ENCODE measurements at places on chromosomes 3 and 15.

DNA sequence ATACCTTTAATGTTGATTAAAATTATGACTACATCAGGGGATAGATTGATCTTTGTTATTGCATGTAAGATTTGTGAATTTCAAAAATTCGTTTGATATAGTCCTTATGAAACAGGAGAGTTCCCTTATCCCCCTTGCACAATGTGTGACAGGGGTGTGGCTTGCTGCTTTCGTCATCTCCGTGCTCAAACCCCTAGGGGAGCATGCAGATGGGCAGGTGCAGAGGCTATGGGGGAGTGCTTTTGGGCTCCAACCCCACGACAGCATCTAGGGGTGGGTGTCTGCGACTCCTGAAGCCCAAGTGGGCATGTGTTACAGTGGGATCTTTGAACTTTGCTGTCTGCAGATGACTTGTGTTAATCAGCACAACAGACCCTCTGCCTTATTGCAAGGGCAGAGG lies 360.1 kb upstream of the GOLIM4 start:
- DNase-seq: no peak

DNA sequence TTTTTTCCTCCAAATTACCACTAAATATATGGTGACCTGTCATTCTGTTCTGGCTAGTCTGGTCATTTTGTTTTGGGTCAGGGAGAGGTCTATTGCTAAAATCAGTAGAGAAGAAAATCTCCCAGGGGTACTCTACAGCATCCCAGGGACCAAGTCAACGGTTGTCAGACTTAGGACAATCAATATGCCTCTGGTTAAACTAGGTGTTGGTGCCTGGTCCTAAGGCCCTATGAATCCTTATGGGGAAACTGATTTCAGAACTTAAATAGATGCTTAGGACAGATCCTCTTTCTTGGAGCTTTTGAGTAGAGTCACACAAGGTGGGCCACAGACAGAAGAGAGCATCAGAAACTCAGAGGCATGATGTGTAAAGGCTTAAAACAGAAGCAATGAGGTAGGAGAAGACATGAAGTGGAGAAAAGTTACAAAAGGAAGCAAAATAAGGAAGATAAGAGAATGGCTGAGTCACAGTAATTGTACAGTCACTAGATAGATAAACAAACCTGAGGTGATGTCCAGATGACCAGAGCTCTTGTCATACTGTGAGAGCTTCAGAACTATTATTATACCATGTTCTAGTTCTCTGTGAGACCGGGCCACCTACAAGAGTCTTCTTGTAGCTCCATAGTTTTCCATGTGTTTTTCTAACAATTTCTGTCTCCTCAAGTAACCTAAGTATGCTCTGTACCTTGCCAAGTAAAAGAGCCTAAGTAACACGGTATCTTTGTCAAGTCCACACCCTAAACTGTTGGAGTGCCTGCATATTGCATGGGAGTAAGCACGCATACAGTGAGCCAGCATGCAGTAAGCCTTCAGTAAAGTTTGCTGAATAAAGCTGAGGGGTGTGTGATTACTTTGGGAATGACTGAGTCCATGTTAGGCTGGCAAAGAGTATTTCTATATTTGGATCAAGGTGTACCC lies 44.6 kb upstream of the LEKR1 start:
- DNase-seq: no peak

DNA sequence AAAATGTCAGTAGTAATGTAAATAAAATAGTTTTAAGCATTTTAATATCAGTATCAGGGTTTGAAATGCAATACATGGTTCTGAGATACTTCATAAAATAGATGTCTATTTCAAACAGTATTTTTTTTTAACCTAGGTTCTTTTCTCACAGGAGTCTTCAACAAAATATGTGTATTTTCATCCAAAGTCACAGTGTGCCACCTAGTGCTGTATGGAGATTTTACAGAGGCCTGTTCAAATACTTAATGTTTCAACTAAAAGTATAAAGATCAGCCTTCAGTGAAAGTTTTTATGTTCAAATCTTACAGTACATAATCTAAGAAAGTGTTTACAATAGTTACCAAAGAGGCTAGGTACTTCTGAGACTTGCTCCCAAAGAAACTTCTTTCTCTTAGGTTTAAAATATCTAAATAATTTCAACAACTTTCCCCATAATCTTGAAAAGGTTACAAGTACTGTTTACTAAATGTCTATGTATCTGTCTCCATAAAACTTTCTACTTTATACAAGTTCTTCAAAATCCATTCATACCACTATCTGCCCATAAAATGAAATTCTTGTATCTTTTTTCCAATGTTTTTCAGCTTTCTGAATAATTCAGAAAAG lies 38.3 kb downstream of the SCAPER start:
- no peak for DNase-seq

GRCh38 chr15:40829115-40829514 lies 607 bp upstream of the PPP1R14D start:
- DNase-seq: no peak

GRCh38 chr3:42120866-42121265 lies 29.7 kb downstream of the TRAK1 start:
- DNase-seq: no peak

- no peak for DNase-seq
Observed at GRCh38 chr3:12323237-12323636, 34.4 kb downstream of the PPARG start.

- DNase-seq: no peak
Observed at GRCh38 chr3:111648991-111649579, 53.9 kb upstream of the ZBED2 start.

DNA sequence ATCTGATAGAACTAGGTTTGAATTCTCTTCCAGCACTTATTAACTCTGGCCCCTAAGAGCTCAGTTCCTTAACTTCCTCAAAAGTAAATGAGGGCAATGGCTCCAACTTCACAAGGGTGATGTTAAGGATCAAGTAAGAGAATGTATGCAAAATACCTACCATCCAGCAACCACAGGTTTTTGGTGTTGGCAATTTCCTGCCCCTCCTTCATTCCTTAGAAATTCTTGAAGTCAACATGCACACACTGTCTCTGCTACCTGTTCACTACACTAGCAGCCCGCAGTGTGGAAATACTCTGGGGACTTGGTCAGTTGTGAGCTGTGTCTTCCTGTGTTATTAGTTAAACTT lies 5.0 kb downstream of the ZBED2 start:
- no peak for DNase-seq

DNA sequence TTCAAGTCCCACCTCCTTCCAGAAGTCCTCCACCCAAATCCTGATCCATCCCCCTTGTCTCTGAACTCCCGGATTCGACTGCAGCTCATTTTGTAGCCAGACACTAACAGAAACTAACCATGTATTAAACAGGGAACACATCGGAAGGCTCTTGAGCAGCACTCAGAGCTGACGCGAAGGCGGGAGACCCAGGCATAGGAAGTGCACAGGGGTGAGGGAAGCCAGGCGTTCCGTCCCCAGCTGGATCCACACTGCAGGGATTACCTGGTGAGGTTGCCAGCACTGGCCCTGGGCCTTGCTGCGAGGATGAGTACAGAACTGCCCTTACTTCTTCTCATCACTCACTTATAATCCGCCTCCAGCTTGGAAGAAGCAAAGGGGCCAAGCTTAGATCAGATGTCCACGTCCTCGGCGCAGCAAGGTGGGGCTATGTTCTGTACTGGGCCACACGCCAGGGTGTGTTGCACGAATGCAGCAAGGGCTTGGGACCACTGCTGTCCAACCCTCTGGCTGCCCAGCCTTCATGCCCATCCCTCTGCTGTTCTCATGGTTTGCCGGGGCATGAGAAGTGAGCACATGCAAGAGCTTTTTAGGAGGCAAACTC lies 124.2 kb upstream of the SMAD3 start:
- DNase-seq: no peak

- peak; percentile 55 for DNase-seq
Observed at GRCh38 chr3:107938143-107938542, 152.7 kb downstream of the CD47 start.

DNA sequence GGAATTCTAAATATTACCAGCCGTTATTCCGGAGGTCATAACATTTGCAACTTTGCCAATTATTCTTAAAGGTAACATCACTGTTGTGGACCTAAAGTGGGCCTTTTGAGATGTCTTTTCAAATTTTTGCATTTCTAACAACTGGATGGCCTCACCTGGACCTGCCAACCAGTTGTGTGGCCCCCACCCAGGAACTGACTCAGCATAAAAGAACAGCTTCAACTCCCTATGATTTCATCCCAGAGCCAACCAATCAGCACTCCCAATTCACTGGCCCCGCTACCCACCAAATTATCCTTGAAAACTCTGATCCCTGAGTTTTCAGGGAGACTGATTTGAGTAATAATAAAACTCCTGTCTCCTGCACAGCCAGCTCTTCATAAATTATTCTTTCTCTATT lies 489.7 kb upstream of the LMCD1 start:
- no peak for DNase-seq

DNA sequence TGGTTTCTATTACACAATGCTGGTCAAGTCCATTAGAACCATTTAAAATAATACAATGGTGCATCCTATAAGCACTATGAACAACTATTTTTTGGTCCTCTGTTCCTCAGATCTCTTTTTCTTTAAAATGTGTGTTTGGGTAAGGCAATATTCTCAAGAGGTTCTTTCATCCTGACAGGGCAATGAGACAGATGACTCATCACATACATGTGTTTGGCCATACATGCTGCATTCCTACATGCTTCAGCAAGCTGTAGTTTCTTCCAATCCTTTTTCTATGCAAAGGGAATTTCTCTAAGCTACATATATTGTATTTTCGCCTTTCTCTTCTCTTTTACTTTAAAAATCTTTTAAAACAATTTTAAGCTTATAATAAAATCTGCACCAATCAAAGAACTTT lies 52.7 kb downstream of the OTOL1 start:
- DNase-seq: no peak

GRCh38 chr15:26773067-26773877 lies 406 bp upstream of the GABRB3 start:
- DNase-seq: peak; percentile 51

GRCh38 chr3:186614266-186614596 lies 1.4 kb downstream of the AHSG start:
- no peak for DNase-seq

DNA sequence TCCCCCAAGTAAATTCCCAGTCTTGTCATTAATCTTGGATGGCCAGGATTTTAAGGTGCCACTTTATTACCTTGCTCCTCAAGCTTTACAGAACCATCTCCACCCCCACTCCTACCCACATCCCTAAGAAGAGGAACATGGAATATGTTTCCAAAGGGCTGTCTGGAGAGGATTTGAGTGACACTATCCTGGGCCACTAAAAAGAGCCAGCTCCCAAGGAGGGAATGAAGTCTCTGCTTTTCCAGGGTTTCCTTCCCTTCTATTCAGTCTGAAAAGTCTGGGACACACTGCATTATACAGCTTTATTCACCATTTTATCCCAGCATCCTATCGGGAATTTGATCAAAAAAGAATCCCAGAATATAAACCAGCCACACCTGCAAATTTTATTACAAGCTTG lies 35.6 kb upstream of the MECOM start:
- DNase-seq: no peak

- DNase-seq: no peak
Observed at GRCh38 chr3:66228707-66229106, 7.9 kb downstream of the SLC25A26 start.

GRCh38 chr3:120854908-120855526 lies 53.0 kb upstream of the STXBP5L start:
- DNase-seq: no peak

GRCh38 chr15:51497806-51498205 lies 124.8 kb downstream of the DMXL2 start:
- no peak for DNase-seq

DNA sequence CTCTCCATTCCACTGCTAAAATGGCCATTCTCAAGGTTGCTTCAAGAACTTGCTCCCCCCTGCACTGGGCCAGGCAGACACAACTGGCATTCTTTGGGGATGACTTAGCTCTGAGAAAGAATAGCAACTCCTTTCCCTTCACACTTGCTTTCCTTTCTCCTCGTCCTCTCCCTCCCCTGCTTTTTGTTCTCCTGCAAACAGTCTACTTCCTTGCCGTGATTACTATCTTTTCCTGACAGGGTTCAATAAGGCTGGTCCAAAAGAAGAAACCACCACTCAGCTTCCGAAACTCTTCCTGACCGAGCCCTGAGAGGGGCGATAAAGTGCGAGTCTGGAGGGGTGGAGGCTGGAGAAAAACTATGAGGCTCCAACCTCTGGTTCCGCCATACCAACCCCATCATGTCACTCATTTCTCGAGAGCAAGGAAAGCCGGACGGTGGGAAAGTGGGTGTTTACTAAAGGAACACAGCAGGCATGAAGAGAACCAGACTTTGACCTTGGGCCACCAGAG lies 5.0 kb downstream of the AMOTL2 start:
- no peak for DNase-seq

- no peak for DNase-seq
Observed at GRCh38 chr3:23035927-23036640, 167.0 kb upstream of the UBE2E2 start.

DNA sequence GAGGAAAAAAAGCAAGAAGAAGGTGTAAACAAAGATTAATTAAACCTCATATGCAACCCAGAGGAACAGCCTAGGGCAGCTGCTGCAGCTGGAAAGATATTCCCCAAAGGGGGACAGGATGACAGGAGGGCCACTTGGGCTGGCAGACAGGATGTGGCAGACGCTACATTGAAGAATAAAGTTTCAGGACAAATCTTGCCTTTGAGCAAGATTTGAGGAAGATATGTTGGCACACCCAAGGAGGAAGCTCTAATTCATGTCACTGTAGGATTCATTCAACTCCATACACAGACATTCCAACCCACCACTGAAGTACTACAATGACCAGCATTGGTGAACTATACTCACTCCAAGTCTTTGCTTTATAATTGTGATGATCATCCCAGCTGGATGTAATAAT lies 504.0 kb downstream of the SHQ1 start:
- no peak for DNase-seq

DNA sequence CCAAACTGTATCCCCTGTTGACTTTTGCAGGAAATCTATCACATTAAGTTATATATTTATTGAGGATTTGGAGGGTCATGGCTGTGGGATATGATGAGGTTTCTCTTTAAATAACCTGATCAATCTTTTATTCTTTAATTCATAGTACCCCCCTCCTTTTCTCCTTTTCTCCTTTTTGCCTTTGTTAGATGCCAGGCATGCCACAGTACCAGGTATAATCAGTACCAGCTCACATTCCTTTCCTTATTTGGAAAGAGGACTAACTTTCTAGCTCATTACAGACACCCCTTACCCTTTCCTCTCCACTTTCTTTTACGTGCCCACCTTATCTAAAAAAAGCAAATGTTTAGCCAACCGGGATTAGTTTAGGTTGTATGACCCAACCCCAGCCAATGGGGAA lies 326.4 kb upstream of the NAALADL2 start:
- no peak for DNase-seq

- no peak for DNase-seq
Observed at GRCh38 chr15:75164625-75165350, 36.9 kb upstream of the C15orf39 start.

- no peak for DNase-seq
Observed at GRCh38 chr15:75578173-75578947, 755 bp downstream of the PTPN9 start.

All from NCI-H1105 treated with DMSO at 0.1 percent for 48 hours (cell line).